ENCODE measurements at places on chromosomes 2 and 18. TPM values are rescaled to one million over a fixed set of nuclear protein-coding genes. Genes with fewer than 3 reads are reported as not detected.

HAAO gene
- 31.6 TPM for polyA plus RNA-seq

LBX2 gene
- 1.3 TPM for polyA plus RNA-seq

GKN2 gene
- not detected for polyA plus RNA-seq

DNER gene
- 2.3 TPM for polyA plus RNA-seq

TUBA3E gene
- 0.11 TPM for polyA plus RNA-seq

BOLL gene
- not detected for polyA plus RNA-seq

SERPINB13 gene
- polyA plus RNA-seq, result not detected

SCYGR4 gene
- polyA plus RNA-seq, result not detected

UGT1A7 gene
- polyA plus RNA-seq, result not detected

CREB1 gene
- polyA plus RNA-seq, result 6.3 TPM

CNDP1 gene
- 0.84 TPM for polyA plus RNA-seq

SRD5A2 gene
- polyA plus RNA-seq, result 0.05 TPM

PID1 gene
- 4.8 TPM for polyA plus RNA-seq

WDR43 gene
- polyA plus RNA-seq, result 4.5 TPM

DAPL1 gene
- polyA plus RNA-seq, result 25.5 TPM

TRPM8 gene
- polyA plus RNA-seq, result 0.08 TPM

KCNJ13 gene
- not detected for polyA plus RNA-seq

MYO7B gene
- 0.80 TPM for polyA plus RNA-seq

RPS27A gene
- 587 TPM for polyA plus RNA-seq

MOCOS gene
- polyA plus RNA-seq, result 0.49 TPM

Measured in pancreas (tissue), 10 donors.